ENCODE measurements at places on chromosomes 1 and 21.

DNA sequence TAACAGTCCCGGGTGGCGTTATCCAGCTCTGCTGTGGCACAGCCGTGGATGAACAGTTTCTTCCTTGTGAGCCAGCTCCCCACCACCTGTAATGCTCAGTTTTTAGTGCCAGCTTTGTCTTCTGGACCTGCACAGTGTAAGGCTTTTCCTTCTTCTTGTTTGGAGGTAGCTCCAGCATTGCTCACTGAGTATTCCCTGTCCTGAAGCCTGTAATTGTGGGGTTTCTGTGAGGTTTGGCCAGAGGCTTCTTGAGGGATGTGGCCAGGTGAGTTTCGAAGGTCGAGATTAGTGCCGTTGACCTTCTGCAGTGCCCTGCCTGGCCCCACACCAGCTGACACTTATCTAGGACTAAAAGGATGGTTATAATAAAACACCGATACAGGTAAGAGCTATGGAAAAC is 75.0 kb downstream of the PBX1 start:
- no peak for DNase-seq

DNA sequence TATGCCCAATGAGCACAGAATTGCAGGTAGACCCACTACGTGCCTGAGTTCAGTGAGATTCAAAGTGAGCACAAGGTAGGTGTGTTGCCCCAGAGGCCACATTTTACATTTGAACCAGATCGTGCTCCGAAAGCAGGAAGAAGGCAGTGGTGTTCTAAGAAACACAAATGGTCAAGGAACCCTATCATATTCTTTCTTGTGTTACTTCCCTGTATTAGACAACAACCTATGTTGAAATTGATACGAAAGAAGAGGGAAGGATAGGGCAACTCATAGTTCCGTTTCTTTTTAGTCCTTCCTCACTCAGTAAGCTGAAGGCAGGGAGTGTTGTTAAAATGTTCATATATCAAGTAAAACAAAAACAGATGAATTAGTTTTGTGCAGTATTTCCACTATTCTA is 33.9 kb downstream of the OLFML2B start:
- DNase-seq = no peak

DNA sequence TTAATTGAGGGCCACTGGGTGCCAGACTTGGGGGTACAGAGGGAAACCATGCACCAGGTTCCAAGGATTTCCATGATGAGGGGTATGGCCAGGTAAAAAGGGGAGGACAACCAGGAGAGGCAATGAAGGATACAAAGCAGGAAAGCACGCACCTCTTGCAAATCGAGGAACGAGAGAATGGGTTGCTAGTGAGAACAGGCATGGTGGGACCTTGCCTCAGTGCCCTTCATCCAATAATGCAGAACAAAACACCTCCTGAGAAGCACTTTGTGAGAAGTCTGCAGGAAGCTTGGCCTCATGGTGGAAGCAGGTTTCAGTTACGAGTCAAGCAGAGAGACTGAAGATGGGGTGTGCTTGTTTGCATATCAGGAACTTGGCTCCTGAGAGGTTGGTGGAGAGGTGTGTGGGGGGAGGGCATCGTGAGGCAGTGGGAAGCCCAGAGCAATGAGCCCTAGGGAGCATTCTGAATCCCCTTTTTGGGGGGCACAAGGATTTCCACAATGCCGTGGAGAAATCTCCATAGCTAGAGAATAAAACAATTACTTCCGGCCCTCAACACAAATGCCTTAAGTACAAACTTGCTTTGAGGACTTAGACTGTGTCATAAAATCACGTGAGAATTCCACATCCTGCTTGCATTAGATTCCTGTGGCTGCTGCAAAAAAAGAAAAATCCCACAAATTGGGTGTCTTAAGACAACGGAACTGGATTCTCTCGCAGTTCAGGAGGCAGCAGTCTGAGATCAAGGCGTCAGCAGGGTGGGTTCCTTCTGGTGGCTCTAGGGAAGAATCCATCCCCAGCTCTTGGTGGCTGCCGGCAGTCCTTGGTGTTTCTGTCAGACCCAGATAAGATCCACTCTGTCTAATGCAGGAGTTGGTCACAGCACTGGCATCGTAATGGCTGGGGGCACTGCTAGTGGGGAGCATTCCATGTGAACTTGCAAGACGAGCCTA is 54.9 kb upstream of the BACE2 start:
- DNase-seq = peak; percentile 56

DNA sequence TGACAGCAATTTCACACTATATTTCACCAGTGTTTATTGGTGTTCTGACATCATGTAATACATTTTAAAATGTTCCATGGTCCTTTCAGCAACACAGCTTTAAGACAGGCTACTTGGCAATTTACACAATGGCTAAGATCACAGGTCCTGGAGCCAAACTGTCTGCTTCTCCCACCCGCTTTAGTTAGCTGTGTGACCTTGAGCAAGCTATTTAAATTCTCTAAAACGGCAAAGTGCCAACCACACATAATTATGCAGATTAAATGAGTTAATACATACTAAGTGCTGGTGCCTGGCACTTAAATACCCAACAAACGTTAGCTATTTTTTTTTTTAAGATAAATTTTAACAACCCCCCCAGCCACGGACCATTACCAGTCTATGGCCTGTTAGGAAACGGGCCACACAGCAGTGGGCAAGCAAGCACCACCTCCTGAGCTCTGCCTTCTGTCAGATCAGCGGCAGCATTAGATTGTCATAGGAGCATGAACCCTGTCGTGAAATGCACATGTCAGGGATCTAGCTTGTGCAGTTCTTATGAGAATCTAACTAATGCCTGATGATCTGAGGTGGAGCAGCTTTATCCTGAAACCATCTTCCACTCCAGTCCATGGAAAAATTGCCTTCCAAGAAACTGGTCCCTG is 26.9 kb downstream of the SOD1 start:
- DNase-seq = no peak

GRCh38 chr1:162756523-162756922 is 34.0 kb upstream of the HSD17B7 start:
- no peak for DNase-seq

DNA sequence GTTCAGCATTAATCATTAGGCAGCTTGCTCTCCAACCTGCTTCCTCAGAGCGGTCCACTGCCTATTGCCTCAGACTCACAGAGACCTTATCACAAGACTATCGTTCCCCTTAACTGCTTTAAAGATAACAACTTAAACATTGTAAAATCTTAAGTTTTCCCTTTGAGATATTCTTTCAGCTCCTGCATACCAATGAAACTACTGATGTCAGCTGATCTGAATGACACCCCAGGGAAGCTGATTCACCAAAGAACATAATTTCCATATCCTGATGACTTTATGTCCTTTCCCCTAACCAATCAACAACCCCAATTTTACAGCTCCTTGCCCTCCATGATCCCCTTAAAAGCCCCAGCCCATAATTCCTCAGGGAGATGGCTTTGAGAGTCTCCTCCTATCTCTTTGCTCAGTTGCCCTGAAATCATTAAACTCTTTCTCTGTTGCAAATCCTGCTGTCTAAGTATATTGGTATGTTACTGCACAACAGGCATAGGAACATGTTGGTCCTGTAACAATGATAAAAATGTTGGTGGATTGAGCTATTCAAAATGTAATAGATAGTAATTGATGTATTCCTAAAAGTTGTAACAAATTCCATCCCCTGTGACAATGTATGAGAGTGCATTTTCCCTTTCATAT is 621.4 kb upstream of the RGS18 start:
- DNase-seq = no peak

DNA sequence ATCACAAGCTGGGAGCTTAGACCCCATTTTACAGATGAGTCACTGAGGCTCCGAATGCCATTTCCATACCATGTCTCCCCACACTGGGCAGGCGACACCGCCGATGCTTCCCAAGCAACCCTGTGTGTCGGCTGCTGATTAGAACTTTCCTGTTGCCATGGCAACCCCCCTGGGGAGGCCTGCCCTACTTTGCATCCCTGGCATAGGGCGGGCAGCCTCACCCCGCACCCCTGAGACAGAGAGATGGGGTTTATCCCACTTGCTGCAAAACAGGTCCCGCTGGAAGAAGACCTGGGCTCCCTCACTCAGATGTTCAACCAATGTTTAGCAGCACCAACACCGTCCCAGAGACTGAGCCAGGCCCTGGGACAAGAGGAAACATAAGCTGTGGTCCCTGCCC is 81.5 kb downstream of the CAMK2N1 start:
- no peak for DNase-seq

GRCh38 chr1:83000286-83000685 is 998.6 kb downstream of the TTLL7 start:
- DNase-seq = no peak

GRCh38 chr1:227883641-227884301 is 64.0 kb downstream of the WNT9A start:
- DNase-seq = no peak

DNA sequence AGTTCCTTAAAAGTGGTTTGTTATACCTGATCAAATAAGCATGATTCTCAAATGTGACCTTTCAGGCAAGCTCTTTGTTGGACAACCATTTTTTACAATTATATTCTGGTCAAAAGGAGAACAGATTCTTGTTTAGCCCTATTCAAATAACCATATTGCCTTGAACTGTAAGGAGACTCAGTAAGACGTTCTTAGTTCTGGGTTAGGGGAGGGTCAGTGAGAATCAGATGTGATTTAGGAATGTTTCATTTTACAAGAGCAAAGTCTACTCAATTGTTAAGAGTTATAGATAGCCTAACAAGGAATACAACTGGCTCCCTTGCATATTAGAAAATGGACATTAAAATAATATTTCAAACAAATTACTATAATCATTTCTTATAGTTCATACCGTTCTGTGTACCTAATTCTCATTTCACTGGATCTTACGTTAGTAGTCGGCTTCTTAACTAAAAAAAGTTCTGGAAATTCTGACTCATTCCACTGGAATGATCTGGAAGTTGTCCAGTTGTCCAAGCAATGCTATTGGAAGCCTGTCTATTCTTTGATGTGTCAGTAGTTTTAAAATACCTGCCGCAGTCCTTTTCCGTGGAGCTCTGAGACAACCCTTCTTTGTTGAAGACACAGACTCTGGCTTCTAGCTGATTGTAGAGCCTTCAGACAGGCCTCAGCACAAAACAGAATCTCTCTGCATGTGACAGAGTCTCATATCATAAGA is 88.8 kb downstream of the MAST2 start:
- peak; percentile 90 for DNase-seq

DNA sequence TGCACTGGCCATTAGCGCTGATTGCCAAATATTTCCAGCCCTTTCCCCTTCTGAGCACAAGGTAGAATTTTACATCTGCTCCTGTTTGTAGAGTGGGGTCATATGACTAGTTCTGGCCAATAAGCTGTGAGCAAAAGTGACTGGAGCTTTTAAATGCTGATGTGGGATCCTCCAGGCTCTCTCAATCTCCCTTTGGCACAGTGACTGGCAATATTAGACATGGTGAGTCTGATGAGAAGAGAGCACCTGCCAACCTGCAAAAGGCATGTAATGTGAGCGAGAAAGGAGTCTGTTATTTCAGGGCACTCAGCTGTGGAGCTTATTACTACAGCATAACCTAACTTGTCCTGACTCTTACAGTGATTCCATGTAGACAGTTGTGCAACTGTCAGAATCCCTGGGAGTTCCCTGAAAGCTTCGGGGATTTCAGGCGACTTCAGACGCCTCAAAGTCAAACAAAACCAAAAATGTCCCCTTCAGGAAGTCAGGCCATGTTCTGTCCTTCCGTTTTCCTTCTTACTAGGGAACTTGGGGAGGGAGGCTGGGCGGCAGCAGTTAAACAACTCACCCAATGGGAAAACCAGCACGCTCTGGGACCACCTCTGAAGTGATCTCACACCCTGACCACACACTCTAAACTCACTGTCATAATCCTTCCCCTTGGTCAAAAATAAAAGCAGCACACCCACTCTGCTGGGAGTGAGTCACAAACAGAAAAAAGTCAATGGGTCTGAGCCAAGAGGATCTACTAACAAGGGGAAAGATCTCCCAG is 3.6 kb upstream of the RASSF5 start:
- peak; percentile 78 for DNase-seq

DNA sequence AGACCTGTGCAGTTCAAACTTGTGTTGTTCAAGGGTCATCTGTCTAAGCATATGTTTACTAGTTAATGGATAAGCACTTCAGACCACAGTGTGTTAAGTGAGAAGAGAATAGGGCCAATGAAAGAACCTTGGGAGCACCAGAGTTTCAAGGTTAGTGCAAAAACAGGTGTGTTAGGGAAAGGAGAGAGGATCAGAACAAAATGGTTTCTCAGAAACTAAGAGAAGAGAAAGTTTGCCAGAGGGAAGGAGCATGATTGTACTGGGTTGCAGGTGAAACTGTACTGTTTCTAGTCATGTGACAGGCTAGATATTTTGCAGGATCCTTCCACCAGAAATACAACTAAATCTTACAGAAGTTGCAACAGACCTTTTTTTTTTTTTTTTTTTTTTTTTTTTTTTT is 23.3 kb downstream of the RPRD2 start:
- no peak for DNase-seq

- DNase-seq = no peak
These were observed 594.6 kb downstream of the PTPRU start for GRCh38 chr1:29830916-29831315.

DNA sequence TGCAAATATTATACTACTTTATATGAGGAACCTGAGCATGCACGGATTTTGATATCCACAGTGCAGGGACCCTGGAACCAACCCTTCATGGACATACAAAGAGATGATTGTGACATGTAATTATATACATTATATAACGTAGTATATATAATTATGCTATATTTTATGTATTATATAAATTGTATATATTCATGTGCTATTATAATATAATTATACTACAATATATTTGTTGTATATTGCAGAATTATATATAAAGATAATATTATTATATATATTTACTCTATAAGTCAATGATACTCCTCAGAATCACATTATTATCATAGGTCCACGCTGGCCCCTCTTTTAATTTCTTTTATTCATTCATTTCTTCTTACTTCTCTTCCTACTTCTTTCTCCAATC is 70.9 kb downstream of the TNFSF18 start:
- DNase-seq = no peak

DNA sequence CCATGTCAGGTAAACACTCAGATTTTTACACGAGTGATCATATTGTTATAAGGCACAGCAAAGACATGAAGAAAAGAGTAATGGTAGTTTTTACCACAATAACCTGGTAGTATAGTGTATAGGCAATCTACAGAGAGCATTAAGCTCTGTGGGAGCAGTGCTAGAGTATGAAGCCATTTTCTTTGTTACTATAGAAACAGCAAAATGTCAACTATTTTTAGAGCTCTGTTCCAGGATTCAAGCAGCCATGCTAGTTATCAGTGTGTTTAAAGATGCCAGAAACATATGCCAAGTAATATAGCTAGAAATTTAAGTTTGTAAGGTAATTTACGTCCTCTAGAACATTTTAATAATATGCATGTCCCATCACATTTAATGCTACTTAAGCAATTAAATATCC is 77.6 kb upstream of the RGS18 start:
- DNase-seq = no peak

GRCh38 chr1:14267991-14268390 is 330.5 kb upstream of the KAZN start:
- DNase-seq = no peak

All from LoVo (cell line).